Tongue (tissue), 3 donors: ENCODE measurements at places on chromosomes 1 and 21. TPM values are rescaled to one million over a fixed set of nuclear protein-coding genes. Genes with fewer than 3 reads are reported as not detected.
A peak's percentile ranks its signal among the peaks of the same experiment; 100 is the strongest.

DNA sequence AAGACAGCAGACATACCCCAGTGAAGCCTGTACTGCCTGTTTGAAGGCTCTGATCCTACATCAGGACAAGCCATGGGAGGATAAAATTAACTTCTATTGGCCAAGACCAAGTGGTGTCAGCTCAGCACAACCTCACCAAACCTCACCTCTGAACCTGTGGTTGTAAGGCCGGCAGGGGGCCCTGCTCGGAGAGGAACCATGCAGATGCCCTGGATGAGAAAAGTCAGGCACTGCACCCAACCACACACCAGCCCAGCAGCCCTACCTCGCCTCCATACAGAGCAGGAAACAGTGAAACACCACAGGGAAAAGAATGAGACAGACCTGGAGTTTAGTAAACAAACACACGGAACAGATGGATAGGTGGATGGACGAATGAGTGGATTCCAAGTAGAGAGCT, 70.0 kb upstream of the PAX7 start:
- no peak for DNase-seq

Gene SLC25A44
- 9.4 TPM for total RNA-seq

GRCh38 chr1:207822124-207822601, 70.3 kb downstream of the CD46 start:
- DNase-seq, result no peak

DNA sequence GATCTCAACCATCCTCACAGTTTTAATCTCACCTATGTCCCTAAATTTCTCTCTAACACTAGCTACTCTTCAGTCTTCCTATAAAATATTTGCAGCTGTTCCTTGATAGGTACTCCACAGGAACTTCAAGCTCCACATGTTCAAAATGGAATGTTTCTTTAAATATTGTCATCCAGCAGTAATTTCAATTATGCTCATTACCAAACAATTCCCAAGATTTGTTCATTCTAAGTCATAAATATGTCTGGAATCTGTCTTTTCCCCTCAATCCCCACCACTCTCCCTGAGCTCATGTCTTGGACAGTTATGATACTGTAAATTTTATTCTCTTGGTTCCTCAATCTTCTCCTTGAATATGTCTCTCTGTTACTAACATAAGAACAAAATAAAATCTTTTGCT, 214.4 kb downstream of the NRIP1 start:
- no peak for DNase-seq

GRCh38 chr1:51175278-51175677, 60.8 kb upstream of the RNF11 start:
- DNase-seq, result no peak

- DNase-seq, result no peak
Observed at GRCh38 chr1:153100245-153100644, 5.9 kb upstream of the SPRR2E start.

- DNase-seq, result no peak
Observed at GRCh38 chr1:240111558-240111957, 19.9 kb downstream of the FMN2 start.

GRCh38 chr1:47785561-47786271, 211.5 kb downstream of the TRABD2B start:
- DNase-seq, result no peak

Gene FMO2
- 2.6 TPM for total RNA-seq

GRCh38 chr1:41618066-41618825, 133.8 kb upstream of the EDN2 start:
- peak; percentile 54 for DNase-seq

- DNase-seq, result no peak
Observed at GRCh38 chr1:93350322-93350721, 4.6 kb downstream of the DR1 start.

GRCh38 chr1:229445828-229446227, 11.9 kb upstream of the ACTA1 start:
- no peak for DNase-seq

DNA sequence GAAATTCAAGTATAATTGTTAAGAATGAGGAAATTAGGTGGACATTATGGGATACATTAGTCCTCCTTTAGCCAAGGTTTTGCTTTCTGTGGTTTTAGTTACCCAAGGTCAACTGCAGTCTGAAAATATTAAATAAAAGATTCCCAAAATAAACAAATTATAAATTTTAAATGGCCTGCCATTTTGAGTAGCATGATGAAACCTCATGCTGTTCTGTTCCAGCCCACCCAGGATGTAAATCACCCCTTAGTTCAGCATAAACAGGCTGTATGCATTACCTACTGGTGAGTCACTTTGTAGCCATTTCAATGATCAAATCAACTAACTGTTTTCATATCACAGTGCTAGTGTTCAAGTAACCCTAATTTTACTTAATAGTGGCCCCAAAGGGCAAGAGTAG, 132.5 kb upstream of the LYPLAL1 start:
- no peak for DNase-seq

Gene ETV3L
- not detected for total RNA-seq

GRCh38 chr1:24228311-24228710, 41.2 kb upstream of the IFNLR1 start:
- no peak for DNase-seq

- DNase-seq, result peak; percentile 28
Observed at GRCh38 chr1:5967351-5968160, 24.7 kb downstream of the NPHP4 start.

GRCh38 chr1:228190778-228191177, 17.1 kb upstream of the OBSCN start:
- DNase-seq, result no peak

- no peak for DNase-seq
Observed at GRCh38 chr1:30912913-30913652, 4.5 kb upstream of the SDC3 start.

DNA sequence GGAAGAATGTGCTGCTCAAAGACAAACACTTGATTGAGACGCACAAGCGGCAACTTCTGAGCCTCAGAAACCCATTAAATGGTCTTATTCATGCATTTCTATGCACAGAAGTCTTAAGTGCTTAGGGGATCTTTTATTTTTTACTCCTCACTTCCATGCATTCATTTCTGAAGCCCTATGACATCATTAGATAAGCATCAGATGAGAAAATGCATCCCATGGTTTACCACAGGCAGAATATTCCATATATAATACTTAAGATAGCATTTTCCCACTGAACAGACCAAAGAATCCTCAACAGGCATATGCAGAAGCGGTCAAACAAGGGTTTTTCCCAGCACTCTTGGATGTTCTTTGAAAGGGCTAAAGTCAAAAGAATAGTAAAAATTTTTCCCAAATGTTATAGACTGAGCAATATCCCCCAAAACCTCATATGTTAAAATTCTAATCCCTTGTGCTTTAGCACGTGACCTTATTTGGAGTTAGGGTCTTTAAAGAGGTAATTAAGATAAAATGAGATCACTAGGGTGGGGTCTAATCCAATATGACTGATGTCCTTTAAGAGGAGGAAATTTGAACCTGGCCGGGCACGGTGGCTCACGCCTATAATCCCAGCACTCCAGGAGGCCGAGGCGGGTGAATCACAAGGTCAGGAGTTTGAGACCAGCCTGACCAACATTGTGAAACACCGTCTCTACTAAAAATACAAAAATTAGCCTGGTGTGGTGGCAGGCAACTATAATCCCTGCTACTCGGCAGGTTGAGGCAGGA, 22.6 kb upstream of the FAM89A start:
- DNase-seq, result no peak

GRCh38 chr1:230415405-230416132, 10.6 kb downstream of the PGBD5 start:
- DNase-seq, result no peak

GRCh38 chr1:226233806-226234205, 10.3 kb downstream of the MIXL1 start:
- DNase-seq, result no peak

GRCh38 chr1:111129376-111129775, 10.5 kb downstream of the DRAM2 start:
- DNase-seq, result no peak

DNA sequence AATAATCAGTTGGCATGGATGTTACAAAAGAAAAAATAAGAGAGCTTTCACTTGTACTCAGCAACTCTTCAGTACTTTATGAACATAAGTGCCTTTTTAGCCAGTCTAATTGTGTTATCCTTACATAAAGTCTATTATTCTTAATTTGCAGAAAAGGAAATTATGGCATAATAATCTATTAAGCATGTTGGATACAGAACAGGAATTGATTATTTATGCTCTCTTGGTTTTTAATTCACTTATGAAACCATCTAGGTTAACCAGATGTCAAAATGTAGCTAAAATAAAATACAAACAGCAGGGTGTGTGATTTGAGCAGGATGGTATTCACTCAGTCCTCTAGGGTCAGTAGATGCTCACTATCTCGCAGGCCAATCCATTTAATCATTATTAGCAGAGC, 79.7 kb downstream of the PLPPR5 start:
- no peak for DNase-seq

DNA sequence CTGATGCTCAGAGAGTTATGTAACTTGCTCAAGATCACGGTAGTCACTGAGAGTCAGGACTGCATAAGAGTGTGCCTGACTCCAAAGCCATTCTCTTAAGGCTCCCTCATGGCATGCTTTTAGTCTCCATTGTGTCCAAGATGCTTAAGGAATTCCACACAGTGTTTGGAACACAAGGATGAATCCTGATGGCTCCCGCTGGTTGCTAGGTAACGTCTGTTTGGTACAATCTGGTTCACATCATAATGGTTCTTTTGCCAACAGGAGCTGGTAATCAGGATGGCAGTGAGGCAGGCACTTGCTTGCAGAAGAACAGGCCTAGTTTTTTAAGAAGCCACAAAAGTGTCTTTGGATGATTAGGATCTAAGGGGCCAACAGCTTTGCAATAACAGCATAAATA, 436.5 kb upstream of the DAB1 start:
- DNase-seq, result no peak

DNA sequence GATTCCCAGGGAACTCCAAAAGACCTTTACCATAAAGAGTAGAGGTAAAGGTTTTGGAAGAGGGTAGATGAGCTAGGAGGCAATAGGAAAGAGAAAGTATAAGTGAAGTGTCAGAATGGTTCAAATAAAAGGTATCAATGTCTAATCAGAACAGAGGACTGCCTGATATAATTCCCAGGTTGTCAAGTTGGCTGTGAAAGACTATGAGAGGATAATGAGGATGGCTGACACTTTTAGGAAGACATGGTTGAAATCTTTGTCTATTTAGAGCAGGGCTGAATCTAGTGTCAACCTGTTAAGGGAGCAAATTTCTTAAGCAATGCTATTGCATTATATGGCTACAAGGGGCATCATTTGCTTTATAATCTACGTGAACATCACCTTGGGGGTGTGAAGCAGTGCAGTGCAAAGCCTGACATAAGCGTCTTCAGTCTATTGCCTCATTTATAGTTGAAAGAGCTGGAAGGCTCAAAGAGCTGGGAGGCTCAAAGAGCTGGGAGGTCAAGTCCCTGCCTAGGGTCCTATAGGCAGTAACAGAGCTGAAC, 308.3 kb upstream of the DEPDC1 start:
- DNase-seq, result no peak

Gene DDR2
- 60.6 TPM for total RNA-seq

DNA sequence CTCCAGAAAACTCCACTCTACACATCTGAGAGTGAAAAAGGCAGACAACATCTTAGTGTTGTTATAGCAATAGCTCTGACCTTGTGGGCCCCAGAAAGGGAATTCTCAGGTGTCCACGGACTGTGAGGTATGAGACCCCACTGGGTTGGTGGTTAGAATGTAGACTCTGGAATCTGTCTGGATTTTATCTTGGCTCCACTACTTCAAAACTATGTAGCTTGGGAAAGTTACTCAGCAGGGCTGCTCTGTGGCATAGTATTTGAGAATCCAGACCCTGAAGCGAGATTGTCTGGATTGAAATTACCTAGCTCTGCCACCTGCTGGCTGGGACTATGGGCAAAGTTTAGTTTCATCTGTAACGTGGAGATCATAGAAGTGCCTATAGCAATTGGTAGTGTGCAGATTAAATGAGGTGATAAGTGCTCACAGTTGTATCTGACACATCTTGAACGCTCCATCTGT, 25.8 kb downstream of the PRDM2 start:
- peak; percentile 35 for DNase-seq
